Epithelial cell of proximal tubule (primary cell): ENCODE measurements at places on chromosomes 1 and 21.
A peak's percentile ranks its signal among the peaks of the same experiment; 100 is the strongest.

- no peak for DNase-seq
These were observed 64.0 kb downstream of the ITPKB start for GRCh38 chr1:226674892-226675714.

DNA sequence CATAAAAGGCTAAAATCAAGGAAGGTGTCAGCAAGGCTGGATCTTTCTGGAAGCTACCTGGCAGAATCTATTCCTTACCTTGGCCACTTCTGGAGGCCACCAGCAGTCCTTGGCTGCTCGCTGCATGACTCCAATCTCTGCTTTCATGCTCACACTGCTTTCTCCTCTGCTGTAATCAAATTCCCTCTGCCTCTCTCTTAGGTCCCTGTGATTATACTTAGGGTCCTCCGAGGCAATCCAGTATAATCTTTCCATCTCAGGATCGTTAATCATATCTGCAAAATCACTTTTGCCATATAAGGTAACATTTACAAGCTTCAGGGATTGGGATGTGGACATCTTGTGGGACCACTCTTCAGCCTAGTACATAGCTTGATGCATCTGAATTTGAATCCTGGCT, 110.7 kb upstream of the IVNS1ABP start:
- DNase-seq: no peak

DNA sequence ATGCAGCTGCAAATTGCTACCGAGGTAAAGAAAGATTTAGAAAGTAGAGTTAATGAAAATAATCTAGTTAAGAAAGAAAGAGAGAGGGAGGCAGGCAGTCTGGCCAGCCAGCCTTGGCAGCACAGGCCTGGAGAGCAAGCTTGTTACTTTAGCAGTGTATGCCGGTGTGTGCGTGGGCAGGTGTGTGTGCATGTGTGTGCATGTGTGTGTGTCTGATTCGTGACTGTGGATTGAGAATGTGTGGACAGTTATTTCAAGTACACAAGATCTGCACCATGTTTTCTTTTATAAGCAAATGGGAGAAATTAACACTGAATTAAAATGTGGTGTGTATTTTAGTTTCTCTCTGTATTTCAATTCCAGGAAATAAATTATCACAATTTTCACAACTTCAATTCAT, 211.6 kb downstream of the DSCAM start:
- no peak for DNase-seq

DNA sequence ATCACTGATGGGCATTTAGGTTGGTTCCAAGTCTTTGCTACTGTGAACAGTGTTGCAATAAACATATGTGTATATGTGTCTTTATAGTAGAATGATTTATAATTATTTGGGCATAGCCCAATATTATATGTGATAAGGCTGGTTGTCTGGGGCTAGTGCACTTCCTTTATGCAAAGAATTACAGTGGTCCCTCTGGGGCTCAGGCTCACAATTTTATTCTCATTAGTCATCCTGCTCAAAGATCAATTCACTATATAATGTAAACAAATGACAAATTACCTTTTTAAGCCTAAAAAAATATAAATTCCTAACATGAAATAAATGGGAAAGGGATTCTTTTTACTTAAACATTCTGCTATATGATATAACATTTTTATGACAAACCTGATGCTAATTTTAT, 5.0 kb downstream of the PLPPR4 start:
- no peak for DNase-seq

DNA sequence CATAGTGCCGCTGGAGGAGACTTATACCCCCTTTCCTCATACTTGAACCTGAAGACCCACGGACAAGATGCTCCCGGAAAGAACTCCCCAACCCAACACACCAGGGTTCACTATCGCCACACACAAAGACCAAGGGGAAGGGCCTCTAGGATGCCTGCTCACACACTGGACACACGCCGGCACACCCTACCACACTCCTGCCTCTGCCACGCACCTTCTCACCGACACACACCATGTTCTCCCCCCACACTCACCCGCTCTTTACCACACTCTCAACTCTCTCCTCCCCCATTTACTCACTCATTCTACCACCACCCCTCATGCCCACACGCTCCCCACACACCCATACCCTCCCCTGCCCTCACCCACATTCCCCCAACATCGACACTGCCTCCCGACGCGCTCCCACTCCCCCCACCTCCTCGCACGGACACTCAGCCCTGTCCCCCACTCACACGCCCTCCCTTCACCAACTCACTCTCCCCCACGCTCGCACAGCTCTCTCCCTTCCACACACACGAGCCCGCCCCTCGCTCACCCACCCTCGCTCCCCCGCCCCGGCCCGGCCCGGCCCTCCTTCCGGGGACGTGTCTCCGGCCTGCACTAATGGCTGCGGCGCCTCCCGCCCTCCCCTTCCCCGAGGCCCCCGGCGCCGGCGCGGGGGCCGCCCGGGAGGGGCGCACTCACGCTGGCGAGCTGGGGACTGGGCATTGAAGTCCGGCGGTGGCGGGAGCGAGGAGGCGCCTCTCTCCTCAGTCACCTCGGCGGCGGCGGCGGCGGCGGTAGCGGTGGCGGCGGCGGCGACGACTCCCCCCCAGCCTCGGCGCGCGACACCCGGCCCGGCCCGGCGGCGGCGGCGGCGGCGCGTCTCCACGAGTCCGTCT, 626 bp downstream of the PTP4A2 start:
- no peak for DNase-seq

DNA sequence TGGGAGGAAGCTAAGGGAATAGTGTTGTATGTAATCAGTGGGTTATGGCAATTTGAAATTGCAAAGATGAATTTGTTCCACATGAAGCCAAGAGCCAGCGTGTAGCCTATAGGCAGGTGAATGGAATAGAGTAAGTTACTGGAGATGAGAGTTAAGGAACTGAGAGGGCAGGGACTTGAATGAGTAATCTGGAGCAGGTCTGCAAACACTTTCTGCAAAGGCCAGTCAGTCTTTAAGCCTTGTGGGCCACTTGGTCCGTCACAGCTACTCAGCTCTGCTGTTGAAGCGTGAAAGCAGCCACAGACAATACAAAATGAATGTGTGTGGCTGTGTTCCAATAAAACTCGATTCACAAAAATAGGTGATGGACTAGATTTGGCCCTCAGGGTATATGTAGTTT, 29.2 kb downstream of the SZT2 start:
- no peak for DNase-seq

- DNase-seq: no peak
These were observed 55.3 kb downstream of the CHD5 start for GRCh38 chr1:6124746-6125365.

- no peak for DNase-seq
These were observed 7.6 kb upstream of the DENND1B start for GRCh38 chr1:197782722-197783360.

DNA sequence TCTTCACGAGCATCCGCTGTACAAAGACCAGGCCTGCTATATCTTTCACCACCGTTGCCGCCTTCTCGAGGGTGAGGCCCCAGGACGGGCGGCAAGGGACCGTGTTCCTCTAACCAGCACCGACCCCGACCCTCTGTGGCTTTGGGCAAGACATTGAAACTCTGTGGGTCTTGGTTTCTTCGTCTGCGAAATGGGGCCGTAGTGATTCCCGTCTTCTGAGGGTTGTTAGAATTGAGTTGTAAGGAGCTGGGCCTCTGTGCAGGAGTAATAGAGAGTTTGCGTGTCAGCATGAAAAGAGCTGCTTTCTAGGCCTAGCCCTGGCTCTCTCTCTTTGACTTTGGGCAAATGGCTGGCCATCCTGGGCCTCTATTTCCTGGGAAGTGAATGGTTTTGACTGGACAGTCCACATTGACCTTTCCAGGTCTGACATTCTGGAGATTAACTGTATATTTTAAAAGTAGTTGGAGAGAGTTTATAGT, 591 bp downstream of the MRPL37 start:
- no peak for DNase-seq

DNA sequence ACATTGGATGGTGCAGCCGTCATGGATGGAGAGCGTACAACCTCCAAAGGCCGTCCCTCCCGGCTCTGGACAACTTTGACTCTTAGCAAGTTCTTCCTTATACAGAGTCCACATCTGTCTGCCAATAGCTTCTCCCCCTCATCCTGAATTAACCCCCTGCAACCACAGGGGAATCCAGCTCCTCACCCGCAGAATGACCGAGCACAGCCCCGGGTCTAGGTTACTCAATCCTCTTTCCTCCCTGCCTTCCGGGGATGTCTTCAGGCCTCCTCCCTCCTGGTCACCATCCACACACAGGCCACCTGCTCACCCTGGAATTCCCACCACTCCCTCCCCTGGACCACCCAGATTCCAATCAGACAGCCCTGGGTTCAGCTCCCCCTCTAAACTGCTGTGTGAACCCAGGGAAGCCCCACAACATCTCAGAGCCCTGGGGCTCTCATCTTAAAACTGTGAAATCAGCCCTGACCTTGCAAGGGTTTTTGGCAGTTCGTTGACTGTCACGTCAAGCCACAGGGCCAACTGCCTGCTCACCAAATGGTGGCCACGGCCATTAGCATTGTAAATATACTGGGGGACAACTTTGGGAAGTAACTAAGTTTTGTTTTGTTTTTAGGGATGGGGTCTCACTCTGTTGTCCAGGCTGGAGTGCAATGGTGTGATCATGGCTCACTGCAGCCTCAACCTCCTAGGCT, 54.2 kb downstream of the HSPG2 start:
- DNase-seq: no peak

- peak; percentile 32 for DNase-seq
These were observed 27.9 kb upstream of the BATF3 start for GRCh38 chr1:212727386-212728181.

GRCh38 chr1:163069655-163070277, 605 bp downstream of the RGS4 start:
- DNase-seq: no peak

GRCh38 chr1:235006816-235007215, 121.8 kb downstream of the TOMM20 start:
- no peak for DNase-seq

DNA sequence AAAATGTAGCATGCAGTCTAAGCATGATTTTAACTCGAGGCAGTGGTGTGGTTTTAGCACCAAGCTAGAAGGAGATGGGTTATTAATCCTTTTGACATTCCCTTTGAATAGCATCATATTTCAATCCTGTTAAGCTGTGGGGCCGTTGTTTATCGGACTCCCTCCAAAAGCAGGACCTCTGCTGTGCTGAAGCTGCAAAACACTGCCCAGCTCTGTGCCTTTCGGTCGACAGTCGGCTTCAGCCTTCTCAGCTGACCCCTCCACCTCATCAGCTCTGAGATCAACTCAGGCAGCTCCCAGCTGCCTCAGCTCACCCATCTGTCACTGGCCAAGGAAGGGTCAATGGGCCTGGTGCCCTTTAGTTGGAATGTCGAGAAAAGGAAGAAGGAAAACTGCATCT, 95.5 kb downstream of the KAZN start:
- DNase-seq: no peak

GRCh38 chr1:152466217-152466616, 44.4 kb upstream of the LCE5A start:
- no peak for DNase-seq

- DNase-seq: no peak
These were observed at the start of gene SLC9C2 for GRCh38 chr1:173603056-173603591. Gene SLC9C2, minus strand, starts transcription at chr1:173603072. Its CDS starts 1,296 bp downstream, at chr1:173601776.

DNA sequence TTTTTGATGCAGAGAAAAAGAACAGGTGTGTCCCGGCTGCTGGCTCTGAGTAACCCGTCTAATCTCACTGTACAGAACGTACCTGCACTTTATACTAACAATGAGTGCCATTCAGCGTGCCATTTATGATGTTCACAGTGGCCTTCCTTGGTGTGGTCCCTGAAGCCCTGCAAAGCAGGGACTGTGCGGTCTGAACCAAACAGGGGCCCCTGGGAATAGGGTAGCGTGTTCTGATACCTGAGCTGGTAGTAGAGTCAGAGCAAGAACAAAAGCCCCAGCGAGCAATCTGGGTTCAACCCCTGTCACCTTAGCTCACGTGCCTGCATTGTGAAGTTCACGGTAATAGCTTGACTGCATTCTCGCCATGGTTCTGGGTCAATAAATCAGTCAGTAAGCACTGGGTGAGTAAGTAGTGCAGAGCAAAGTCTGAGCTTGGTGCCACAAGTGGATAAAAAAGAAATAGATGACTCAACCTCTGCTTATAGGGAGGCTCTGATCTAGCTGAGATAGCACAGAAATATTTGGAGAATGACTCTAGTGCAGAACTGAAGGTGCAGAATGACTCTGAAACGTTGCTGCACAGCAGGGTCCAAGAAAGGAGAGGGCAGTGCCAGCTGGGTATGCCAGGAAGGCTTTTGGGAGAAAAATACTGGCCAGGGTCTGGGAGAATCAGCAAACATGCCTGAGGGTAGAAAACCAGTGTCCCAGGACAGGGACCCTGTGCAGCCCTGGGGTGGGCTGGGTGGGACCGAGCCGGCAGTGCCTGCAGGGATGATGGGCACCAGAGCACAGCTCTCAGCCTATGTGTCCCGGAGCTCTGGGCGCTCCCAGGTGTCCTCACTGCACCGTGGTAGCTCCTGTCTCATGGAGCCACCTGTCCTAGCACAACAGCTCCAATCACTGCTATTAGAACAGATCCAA, 125.9 kb downstream of the RHOU start:
- DNase-seq: peak; percentile 87

GRCh38 chr1:167076136-167076710, 14.0 kb downstream of the GPA33 start:
- DNase-seq: peak; percentile 90

DNA sequence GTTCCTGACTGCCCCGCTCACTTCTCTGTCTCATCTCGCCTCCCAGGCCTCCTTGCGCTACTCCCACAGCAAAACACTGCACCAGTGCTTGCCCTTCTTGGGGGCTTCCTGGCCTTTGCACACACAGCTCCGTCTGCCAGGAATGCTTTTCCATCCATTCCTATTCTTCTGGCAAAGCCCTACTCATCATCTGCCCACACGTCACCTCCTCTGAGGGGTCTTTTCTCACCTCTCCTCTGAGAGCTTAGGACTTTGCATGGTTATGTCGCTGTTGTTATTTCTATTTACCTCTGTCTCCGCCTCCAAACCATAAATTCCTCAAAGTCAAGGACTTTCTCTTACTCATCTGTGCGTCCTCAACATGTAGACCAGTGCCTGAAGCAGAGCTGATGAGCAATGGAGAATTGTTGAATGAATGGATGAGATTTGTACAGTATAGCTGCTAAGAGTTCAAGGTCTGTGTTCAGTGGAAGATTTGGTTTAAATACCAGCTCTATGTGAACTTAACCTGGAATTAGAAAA, 26.4 kb upstream of the BTG2 start:
- no peak for DNase-seq

DNA sequence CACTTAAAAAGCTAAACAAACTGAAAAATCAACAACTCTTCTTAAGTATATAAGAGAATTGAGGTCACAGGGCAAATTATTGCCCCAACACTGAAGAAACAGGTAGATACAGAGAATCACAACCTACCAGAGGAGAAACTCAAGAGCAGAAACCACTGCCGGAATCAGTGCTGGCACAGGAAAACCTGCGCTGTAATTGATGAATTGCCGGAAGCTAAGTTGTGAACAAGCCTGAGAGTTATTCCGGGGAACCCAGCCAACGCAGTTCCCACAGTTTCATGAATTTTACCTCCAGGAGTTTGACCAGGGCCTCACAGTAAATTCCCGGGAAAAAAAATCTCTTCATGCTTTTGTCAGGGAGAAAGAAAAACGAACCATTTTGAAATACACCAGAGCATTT, 657.1 kb upstream of the BRINP3 start:
- DNase-seq: peak; percentile 4
